ENCODE measurements at places on chromosomes 12 and 14.

- no peak for DNase-seq
Measured at GRCh38 chr12:68069275-68069674, 80.0 kb downstream of the IFNG-AS1 start.

DNA sequence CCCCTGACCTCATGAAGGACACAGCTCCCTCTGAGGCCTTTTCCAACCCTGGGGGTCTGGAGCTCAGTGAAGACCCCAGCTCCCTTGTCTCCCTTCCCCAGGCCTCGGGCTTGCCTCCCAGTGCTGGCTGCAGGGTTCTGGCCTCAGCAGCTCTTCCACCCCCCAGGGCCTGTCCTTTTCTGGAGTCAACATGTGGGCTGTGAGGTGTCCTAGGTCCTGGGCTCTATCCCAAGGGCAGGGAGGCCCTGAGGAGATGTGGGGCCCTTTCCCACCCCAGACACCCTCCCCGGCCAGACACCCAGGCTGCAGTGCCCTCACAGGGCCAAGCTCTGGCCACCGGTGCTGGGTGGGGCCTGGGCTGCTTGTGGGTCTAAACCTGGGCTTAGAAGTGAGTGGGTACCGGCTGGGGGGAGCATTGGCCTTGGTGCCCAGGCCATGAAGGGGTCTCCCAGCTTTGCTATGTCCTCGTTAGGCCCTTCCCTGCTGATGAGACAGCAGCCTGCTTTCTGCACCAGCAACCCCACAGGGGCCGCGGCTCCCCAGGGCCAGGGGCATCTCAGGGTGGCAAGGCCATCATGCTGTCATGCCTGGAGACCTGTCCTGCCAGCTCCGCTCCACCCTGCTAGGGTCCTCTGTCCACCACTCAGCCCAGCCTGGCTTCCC is 2.7 kb upstream of the CRIP2 start:
- no peak for DNase-seq

GRCh38 chr14:72333357-72333756 is 401.1 kb downstream of the RGS6 start:
- DNase-seq = no peak

GRCh38 chr12:23204933-23205778 is 580.2 kb downstream of the ETNK1 start:
- DNase-seq = peak; percentile 85

DNA sequence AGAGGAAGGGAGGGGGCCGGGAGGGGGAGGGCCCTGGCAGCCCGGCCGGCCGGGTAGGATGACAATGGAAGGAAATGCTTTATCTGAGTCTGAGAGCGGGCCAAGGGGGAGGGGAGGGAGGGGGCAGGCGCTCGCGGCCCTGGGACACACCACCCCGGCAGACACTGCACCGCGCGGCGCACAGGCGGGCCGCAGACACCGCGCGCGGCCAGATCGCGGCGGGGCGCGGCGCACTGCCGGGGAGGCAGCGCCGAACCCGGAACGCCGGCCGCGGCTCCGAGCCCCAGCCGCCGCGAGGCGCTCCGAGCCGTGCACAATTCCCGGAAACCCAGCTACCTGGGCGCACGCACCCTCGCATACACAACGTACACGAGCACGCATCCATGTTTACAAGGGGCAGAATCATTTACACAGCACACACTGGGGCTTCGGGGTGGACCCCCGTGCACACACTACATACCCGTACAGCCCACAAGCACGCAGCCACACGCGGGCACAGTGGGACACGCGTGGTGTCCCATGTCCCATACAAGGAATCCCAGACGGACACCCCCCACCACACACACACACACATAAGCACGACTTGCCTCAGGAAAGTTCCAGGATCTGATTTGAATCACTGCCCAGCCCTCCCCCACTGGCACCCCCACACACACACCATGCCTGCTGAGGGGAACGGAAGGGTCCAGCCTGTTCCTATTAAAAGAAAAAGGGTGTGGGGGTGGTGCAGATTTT is at the start of gene HDAC7:
Gene HDAC7, minus strand, starts transcription at position 8 of the 735 bp plus-strand sequence. CDS start 118 bp downstream, outside the sequence.
- peak; percentile 90 for DNase-seq

Data from cardiac fibroblast (primary cell).